Activated T-helper 1 cell treated with anti-CD3 and anti-CD28 coated beads, Interleukin-12 subunit alpha, Interleukin-12 subunit beta, Interleukin-2, Interleukin-4 antibody, amounts not matched to agents 30 ng/mL and 10 ng/mL and 1 ng/mL, durations not matched to agents 14 hours and 24 hours and 36 hours (primary cell): ENCODE measurements at places on chromosomes 1 and 21. TPM values are rescaled to one million over a fixed set of nuclear protein-coding genes. Genes with fewer than 3 reads are reported as not detected.

DNA sequence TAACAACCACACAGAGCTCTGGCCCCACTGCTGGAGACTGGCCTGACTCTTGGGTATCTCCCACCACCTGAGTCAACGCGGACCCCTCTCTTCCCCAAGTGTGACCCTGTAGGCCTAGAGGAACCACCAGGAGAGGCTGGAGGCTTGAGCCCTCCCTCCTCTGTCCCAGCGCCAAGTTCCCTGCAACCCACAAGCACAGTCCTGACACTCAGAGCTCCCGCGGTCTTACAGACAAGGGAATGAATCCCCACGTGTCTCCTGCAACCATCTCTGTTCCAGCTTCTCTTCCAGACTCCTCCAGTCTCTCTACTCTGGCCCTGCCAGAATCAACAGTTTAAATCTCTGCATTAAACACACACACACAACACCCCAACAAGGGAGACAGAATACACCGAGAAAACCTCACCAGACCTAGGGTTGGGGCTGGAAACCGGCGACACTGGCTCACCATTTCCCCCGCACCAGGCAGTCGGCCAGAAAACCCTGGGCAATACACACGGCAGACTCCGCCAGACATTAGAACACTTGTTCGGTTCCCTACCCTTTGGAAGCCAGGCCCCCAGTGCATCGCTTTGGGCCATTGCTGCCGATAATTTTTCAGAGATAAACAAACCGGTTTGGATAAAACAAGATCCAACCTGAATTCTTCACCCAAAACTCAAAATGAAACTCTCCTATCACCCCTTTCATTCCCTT, 21.7 kb downstream of the CASZ1 start:
- no peak for DNase-seq

- no peak for DNase-seq
These were observed 111.1 kb downstream of the NAV1 start for GRCh38 chr1:201649761-201650622.

- no peak for DNase-seq
These were observed 39.7 kb downstream of the NUP210L start for GRCh38 chr1:154115180-154115579.

- DNase-seq: no peak
These were observed 120.4 kb downstream of the KCNH1 start for GRCh38 chr1:211013346-211014240.

- no peak for DNase-seq
These were observed 50.5 kb upstream of the PPP2R5A start for GRCh38 chr1:212234431-212235395.

DNA sequence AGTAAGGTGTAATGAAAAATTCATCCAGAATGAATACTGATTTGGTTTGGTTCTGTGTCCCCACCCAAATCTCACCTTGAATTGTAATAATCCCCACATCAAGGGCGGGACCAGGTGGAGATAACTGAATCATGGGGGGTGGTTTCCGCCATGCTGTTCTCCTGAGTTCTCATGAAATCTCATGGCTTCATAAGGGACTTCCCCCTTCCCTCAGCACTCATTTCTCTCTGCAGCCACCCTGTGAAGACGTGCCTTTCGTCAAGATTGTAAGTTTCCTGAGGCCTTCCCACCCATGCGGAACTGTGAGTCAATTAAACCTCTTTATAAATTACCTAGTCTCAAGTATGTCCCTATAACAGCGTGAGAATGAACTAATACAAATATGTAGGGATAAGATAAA, 5.5 kb upstream of the SYNJ1 start:
- DNase-seq: no peak

DNA sequence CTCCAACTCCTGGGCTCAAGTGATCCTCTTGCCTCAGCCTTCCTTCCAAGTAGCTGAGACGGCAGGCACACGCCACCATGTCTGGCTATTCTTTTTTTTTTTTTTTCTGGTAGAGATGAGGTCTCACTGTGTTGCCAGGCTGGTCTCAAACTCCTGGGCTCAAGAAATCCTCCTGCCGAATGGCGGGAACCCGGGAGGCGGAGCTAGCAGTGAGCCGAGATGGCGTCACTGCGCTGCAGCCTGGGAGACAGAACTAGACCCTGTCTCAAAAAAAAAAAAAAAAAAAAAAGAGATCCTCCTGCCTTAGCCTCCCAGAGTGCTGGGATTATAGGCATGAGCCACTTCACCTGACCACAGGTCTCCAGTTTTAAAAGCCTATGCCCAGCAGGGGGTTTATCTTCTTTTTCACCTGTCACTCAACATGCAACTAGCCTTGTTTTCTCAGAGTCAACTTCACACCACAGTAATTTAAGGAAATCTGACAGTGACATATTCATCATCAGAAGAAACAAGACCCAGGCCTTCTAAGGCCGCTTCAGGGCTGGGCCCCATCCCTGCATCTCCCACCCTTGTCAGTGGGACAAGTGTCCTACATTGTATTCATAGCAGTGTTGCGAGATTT, 38.3 kb upstream of the GALNT2 start:
- no peak for DNase-seq

- no peak for DNase-seq
These were observed 330.5 kb upstream of the KAZN start for GRCh38 chr1:14267991-14268390.

DNA sequence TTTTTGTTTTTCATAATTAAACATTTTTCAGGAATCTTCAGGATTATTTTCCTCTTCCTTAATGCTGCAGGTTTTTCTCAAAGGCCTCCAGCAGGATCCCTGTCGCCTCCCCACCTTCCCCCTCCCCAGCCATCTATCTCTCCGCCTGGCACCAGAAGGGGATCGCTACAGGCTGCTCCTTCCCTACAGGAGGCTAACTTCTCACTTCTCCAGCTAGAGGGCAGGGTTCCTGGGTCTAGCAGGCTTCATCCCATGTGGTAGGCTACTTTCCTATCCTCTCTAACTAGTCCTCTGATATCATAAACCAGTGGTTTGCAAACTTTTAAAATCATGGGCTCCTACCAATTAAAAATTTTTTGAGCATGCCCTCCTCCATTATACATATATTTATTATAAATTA, 104.1 kb downstream of the KCNN3 start:
- no peak for DNase-seq

- no peak for DNase-seq
These were observed 30.1 kb downstream of the KCNAB2 start for GRCh38 chr1:6075748-6076147.

DNA sequence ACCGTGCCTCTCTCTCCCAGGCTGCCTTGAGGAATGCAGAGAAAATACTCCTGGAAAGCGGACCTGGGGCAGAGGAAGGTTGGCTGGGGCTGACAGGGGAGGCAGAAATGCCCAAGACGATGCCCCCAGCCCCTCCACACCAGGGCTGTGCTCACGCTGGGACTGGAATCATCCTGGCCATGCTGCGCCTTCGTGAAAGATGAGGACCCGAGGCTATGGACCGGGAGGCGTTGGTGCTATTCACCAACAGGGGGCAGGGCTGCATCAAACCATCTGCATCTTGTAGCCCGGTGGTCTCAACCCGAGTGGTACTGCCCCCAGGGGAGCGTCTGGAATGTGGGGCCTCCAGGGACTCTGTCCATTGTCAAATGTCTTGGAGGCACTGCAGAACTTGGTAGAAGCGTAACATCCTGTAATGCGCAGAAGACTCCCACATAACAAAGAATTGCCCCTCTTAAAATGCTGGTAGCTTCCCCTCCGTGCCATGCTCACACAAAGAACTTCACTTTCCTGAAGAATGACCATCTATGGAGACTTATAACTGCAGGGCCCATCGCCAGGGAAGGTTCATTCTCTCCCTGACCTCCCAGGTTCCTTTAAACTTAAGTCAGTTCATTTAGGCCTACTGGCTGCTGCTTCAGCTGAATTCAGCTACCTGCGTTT, 251.2 kb downstream of the RRAGC start:
- no peak for DNase-seq

- DNase-seq: no peak
These were observed 4.8 kb downstream of the PTTG1IP start for GRCh38 chr21:44868707-44869106.

- no peak for DNase-seq
These were observed 3.1 kb upstream of the PER3 start for GRCh38 chr1:7780976-7781375.

DNA sequence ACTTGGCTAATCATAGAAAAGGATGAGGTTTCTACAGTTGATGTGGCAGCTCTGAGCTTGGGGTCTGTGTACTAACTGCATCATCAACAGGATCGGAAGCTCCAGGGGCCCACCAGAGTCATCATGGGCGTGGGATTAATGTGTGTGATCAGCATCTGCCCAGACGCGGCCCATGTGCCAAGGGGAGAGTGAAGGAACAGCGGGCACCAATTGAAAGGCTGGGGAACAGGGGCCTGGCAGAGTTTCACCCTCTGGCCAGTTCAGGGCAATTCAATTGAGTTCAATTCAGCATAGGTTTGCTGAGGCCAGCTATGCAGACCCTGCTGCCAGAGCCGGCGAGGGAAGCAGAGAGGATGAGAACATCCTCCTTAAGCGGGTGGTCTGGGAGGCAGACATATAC, 260.0 kb upstream of the AJAP1 start:
- DNase-seq: no peak

DNA sequence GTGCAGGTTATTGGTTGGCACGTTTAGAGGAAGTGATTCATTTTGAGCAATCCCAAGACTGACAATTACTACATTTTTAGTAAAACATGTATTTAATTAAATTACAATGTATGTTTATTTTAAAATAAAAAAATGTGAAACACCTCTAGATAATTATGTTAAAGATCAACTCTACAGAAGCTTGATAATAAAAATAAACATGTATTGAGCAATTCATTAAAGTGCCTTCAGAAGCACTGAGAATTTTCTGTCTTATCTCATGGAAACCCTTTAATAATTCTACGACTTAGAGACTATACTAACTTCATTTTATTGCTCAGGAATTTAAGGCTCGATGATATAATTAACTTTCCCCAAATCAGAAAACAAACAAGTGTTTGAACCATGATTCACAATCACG, 208.0 kb upstream of the BRINP3 start:
- DNase-seq: no peak

- DNase-seq: no peak
These were observed 57.3 kb downstream of the SDCCAG8 start for GRCh38 chr1:243312952-243313634.

DNA sequence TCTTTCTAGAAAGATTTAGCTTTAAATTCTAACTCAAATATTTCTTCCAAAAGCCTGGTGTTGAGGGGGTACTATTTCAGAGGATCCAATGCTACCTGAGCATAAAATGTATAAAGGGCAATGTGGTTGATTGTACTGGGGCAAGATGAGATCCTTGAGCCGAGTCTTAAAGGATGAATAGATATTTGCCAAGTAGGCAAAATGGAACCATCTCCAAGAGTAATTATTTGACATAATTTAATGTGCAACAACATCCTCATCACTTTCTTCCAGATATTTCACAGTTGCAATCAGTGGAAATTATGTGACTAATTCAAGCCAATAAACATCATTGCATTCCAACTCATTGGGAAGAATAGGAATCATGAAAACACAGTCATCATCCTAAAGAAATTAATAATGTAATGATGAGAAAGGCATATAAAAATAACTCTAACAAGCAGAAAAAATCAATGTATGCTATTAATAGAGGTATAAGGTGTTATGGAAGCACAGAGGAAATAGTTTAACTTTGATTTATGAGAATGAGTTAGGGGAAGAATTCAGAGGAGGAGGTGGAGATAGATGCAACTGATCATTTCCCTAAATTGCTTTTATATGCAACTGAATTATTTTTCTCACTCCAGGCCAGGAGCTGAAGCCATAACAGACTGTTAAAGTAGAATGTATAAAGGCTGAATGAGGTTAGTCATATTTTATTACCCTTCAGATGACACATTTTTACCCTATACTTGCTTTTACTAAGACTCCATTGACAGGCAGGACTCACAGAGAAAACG, 30.0 kb upstream of the RGS4 start:
- DNase-seq: no peak

GRCh38 chr1:246258250-246258649, 248.8 kb downstream of the SMYD3 start:
- DNase-seq: no peak

- no peak for DNase-seq
These were observed 56.6 kb downstream of the KIF21B start for GRCh38 chr1:200966934-200967333.

GRCh38 chr1:93672069-93672468, 9.6 kb downstream of the BCAR3 start:
- DNase-seq: no peak

DNA sequence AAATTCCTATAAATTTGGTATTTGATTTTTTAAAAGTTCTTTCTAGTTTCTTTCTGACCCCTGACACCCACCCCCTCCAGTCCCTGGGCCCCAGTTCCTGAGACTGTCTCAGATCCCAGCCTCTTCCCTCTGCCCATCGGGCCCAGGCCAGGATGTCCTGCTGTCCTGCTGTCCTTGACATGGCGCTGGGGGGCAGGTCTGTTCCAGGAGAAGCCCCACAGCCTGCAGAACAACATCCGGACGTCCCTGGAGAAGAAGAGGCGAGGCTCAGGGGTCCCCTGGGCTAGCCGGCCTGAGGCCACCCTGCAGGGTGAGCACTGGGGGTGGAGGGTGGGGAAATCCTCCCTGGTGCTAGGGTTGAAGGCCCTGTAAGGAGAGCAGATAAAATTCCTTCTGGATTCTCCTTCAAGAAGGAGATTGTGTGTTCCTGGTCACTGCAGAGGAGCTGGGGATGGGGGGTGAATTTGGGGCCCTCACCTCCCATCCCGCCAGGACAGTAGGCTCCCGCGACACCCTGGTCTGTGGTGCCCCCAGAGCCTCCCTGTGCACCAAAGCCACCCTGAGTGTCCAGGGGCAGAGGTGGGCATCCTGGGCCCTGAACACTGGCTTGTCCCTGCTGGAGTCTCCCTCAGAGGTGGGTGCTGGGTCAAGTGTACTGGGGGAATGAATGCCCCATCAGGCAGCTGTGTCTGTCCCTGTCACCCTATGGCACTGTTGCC, 45.0 kb downstream of the DISP3 start:
- DNase-seq: no peak

DNA sequence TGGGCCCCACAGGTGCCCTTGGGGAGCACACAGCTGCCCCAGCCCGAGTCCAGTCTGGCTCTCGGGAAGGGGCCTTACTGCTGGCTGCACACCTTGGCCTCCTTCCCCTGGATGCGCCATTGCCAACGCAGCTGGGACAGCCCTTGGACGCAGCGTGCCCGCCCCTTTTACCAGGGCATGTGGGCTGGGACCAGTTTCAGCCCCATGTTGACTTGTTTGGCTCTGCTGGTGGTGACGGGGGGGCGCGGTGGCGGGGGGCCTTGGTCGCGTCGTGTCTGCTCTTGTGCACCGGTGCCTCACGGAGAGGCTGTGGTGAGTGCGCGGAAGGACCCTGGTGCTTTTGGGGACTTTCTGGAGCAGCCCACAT, 19.6 kb downstream of the SKI start:
- DNase-seq: no peak

DNA sequence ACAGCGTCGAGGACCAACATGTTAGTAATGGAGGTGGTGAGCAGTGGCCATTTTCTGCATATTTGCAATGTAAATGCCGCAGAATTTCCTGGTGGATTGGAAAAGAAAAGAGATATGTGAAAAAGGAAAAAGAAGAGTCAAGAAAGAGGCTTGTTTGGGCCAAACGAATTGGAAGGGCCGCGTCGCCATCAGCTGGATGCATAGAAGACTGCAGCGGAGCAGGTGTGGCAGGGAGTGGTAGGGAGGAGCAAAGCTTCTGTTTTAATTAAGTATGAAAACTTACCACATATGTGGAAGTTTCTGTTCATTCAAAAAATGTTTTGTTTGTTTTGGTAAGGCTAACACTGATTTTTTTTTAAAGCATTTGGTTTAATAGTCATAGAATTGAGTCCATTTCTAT, 690.7 kb downstream of the NCAM2 start:
- no peak for DNase-seq

The LCE2B gene
- not detected in 2 replicates for total RNA-seq

The ACTA1 gene
- total RNA-seq: 0.20 TPM in 1 of 2 replicates, not detected in the other

The SLC6A17 gene
- 0.05 and 0.23 TPM in 2 replicates for total RNA-seq
